ENCODE measurements at places on chromosomes 4 and X. TPM values are rescaled to one million over a fixed set of nuclear protein-coding genes. Genes with fewer than 3 reads are reported as not detected.

The DNAJB14 gene
- total RNA-seq = 52.9 TPM

The RELL1 gene
- total RNA-seq = 80.6 TPM

The CSAG3 gene
- not detected for total RNA-seq

The LYAR gene
- 12.7 TPM for total RNA-seq

The NXF2 gene
- total RNA-seq = not detected

The DKK2 gene
- 16.5 TPM for total RNA-seq

- DNase-seq = no peak
Observed at GRCh38 chrX:6228720-6229119, at the start of gene NLGN4X. TSS of gene NLGN4X (minus strand) at chrX:6228867. CDS start at chrX:6151466, 77,401 bp downstream.

GRCh38 chr4:29553846-29554245 is 1166.3 kb upstream of the PCDH7 start:
- DNase-seq = no peak

GRCh38 chr4:153534792-153535629 is 68.9 kb downstream of the TMEM131L start:
- no peak for DNase-seq

DNA sequence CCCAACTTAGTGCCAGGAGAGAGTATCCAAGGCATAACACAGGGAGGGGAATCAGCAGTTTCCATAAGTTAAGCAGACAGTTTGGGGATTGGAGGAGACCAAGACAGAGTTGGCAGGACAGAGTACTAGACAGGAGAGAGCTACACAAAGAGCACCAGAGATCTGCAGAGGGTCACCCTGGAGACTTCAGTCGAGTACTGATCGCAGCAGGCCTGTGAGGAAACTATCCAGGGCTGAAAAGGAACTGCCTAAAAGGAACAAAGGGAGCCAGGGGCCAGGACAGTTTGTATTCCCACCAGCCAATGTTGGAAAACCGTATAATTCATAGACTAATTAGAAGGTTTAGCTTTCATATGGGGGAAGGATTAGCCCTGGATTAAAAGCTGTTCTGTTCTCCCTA is 80.6 kb upstream of the ENPP6 start:
- no peak for DNase-seq

DNA sequence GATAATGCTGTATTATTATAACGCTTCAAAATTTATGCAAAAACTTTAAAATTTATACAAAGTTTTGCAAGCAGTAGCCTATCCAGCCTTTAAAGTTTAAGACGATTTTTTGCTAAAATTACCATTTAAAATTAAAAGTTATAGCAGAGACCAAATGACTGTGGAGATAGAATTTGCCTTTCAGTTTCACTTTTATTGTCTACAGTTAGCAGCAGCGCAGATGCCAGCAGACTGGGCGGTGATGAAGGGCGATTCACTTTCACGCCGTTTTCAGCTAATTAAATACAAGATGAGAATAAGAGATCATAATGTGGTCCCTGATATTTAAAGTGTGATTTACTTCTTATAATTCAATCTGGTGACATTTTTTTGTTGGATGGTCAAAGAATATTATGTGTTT is 1381.5 kb upstream of the ADGRL3 start:
- no peak for DNase-seq

DNA sequence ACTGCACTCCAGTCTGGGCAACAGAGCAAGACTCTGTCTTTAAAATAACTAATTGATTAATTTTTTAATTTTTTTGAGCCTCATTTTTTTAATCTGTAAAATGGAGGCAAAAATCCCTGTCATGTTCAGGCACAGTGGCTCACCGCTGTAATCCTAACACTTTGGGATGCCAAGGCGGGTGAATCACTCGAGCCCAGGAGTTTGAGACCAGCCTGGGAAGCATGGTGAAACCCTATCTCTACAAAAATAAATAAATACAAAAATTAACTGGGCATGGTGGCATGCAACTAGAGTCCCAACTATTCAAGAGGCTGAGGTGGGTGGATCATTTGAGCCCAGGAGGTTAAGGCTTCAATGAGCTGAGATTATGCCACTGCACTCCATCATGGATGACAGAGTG is 15.4 kb downstream of the AMTN start:
- no peak for DNase-seq

- DNase-seq = no peak
Observed at GRCh38 chr4:97892592-97893266, 250.5 kb downstream of the STPG2 start.

DNA sequence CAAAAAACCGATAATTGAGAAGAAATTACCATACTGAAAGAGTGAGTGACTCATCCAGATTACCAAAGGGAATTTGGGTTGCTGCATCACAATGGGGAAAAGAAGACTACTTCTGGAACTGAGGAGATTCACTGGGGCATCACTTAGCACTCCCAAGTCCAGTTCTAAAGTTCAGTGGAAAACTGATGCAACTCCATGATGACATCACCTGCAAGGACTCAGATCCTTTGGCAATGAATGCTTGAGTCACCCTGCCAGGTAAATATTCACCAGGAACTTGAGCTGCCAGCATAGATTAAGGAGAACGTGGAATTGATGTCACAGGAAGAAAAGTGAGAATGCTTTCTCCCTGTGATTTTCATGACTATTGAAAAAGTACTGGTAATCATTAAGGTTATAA is 32.0 kb upstream of the SMIM10L2A start:
- no peak for DNase-seq

GRCh38 chrX:46991664-46992063 is 79.4 kb downstream of the JADE3 start:
- DNase-seq = no peak

GRCh38 chr4:6957994-6958393 is 48.4 kb downstream of the TBC1D14 start:
- DNase-seq = no peak

Measured in sciatic nerve (tissue), 2 donors.